ENCODE measurements at places on chromosomes 6 and 20.

GRCh38 chr6:84269947-84270733 lies 42.7 kb upstream of the CEP162 start:
- no peak for DNase-seq

DNA sequence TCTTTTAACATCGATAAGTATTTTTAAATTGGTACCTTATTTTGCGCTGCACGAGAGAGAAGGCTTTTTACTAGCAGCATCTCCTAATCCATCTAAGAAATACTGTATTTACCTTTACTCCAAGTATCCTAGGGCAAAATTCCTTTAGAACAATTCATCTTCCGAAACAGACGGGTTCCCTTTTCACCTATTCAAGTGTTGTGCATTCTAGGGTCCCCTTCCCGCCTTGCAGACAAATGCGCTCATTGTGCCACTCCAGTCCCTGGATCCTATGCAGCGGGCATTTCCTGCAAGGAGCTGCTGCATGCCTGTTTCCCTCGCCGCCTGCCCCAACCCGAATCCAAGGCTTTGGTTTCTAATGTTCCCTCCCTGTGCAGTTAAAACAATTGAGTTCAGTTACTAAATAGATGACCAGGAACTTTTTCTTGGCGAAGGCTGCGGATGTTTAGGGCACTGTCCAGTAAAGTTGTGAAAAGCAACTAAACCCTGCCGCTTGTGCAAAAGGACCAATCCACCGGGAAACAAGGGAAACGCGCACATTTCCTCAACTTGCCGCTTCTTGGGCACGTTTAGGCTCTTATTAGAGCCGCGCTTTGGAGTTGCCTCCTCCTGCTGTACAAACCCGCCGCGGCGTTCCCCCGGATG lies 556 bp upstream of the SCAF8 start:
- no peak for DNase-seq

GRCh38 chr20:44074252-44075151 lies 112.5 kb downstream of the JPH2 start:
- no peak for DNase-seq

DNA sequence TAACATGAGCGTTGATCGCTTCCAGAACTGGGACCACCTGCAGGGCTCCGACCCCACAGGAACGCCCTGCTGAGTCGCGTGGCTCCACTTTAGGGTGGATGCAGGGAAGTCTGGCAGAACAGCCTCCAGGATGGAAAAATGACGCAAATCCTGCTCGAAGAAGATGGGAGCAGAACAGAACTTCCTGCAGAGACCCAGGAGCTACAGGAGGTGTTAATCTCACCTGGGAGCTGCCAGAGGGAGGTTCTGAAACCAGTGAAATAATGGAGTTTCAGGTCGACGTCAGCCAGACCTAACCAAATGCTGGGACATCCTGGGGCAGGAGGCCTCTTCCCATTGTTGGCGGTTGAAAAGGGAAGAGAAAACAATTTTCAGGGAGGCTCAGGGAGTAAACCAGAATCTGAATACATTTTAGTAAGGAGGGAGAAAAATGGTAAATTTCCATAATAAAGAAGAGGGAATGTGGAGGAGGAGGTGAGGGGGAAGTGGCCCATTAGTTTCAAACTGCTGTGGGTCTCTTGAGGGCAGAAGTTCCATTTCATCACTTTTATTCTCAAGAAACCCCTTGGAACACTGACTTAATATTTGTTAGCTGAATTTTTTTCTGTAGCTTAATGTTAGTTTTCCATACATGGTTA lies 558.4 kb upstream of the CDH4 start:
- no peak for DNase-seq

- peak; percentile 57 for DNase-seq
Measured at GRCh38 chr6:32954986-32955802, 2.3 kb upstream of the HLA-DMA start.

DNA sequence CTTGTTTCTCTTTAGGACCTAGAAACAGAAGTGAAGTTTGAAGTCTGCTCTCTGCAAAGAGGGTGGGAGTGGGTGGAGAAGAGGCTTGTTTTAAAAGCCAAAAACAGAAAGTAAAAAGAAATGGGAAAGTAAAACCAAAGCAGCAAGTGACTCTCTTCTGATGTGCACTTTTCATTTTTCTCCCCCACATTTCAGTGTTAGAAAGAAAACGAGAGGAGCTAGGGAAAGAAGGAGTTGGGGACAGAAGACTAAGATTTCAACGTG lies 1.3 kb downstream of the C6orf141 start:
- DNase-seq: no peak

All from activated CD4-positive, alpha-beta T cell treated with anti-CD3 and anti-CD28 coated beads, Interleukin-2, amount 50 U/mL, for 16 hours (primary cell).